ENCODE measurements at places on chromosomes 4 and X. TPM values are rescaled to one million over a fixed set of nuclear protein-coding genes. Genes with fewer than 3 reads are reported as not detected.
A peak's percentile ranks its signal among the peaks of the same experiment; 100 is the strongest.

DMD gene
- total RNA-seq: 11.8 TPM

GRCh38 chr4:10731162-10731561 is 46.6 kb upstream of the CLNK start:
- no peak for DNase-seq

GRCh38 chr4:70734971-70735370 is 13.2 kb downstream of the RUFY3 start:
- no peak for DNase-seq

ADRA2C gene
- 0.28 TPM for total RNA-seq

DNA sequence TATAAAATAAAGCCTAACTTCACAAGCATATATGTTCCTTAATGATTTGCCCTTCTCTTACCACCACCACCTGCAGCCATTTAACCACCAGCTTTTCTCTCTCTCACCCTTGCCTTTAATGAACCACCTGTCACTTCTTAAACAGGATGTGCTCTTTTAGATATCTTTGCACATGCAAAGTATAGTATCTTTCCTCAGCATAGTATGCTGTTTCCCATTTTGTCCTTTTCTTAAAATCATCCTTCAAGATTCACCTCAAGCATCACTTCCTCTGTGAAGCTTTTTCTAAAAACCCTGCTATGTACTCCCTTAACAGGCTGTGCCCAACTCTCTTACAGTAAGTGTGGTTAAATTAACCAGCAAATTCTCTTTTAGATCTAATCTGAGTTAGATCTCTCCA is 8.2 kb upstream of the CNOT6L start:
- no peak for DNase-seq

PAGE1 gene
- not detected for total RNA-seq

DNA sequence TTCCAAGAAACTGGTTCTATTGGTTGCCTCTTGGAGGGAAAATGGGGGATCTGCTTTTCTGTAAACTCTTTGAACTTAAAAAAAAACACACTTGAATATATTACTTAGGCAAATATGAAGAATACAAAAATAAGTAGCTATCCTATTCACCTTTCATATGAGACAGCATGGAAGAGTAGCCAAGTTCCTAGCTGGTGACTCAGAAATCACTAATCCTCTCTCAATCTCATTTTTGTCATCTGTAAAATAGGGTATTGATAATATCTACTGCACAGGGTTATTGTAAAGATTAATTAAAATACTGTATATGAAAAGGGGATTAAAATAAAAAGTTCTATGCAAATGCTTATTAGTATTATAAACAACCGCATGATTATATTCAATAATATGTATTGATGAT is 12.7 kb downstream of the MGARP start:
- DNase-seq: no peak

GRCh38 chr4:99642725-99643489 is 14.7 kb downstream of the C4orf54 start:
- no peak for DNase-seq

CMC4 gene
- 11.4 TPM for total RNA-seq

GLOD5 gene
- not detected for total RNA-seq

CTAG1A gene
- total RNA-seq: not detected

RTL9 gene
- total RNA-seq: 0.56 TPM

VEGFD gene
- total RNA-seq: under 0.01 TPM

SSX2B gene
- total RNA-seq: not detected

DNA sequence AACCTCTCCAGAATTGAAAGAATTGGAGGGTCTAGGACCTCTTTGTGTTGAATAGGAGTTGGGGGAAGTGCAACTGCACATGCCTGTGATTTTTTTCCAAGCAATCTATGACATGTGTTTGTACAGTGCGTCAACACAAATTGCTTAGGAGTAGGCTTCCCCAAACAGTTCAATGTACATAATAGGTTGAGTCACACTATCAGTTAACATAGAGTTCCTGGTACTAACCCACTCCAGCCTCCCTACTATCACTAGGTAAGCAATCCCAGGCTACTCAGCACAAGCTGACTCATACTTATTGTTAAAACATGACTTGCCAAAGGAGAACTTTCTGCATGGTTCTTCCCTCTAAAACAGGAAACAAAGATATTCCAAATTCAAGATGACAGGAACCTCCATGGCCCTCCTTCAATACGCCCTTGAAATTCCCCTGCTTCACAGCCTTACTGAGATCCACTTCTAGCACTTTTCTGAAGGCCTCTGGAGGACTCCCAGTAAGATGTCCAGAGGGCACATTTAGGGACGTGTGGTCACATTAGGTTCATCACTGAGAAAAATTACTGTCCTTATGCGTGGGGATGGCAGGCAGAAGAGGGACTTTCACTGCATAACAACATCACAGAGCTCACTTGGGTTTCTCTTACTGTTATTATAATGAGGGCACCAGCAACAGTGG is 8.4 kb upstream of the VSIG1 start:
- DNase-seq: peak; percentile 93

DNA sequence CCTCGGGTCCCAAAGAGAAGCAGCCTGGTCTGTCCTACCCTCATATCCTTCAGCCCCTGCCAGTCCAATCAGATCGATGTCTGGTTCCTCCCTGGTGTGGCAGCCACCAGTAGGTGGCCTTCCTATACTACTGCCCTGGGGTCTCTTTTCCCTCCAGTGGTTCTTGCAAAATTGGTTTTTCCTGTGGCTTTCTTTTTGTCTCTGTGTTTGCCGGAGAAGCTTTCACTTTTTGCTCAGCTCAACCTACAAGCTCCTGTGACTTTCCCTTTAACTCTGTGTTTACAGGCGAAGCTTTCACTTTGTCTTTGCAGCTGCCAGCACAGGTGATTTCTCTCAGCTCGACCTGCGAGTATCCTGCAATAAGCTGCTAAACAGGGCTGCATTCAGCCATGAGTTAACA is 46.8 kb downstream of the UGT2A3 start:
- no peak for DNase-seq

GRCh38 chr4:100289530-100289888 is 99.2 kb upstream of the DDIT4L start:
- no peak for DNase-seq

TMPRSS11D gene
- not detected for total RNA-seq

DNA sequence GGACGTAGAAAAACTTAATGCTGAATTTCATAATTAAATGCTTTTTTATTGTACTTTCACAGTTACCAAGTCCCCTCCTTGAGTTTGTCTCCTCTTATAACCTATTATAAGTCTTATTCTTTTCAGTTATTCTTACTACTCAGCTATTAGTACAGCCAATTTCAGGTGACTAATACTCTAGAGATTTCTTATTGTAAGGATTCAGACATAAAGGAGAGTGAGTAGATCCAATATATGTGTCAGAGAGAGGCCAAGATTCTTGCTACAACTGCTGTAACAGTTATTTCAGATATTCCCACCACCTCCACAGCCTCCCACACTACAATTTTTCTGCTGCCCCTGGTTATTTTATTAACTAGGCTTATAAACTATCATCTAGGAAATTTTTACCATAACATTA is 274.5 kb downstream of the GPAT3 start:
- peak; percentile 60 for DNase-seq

DNA sequence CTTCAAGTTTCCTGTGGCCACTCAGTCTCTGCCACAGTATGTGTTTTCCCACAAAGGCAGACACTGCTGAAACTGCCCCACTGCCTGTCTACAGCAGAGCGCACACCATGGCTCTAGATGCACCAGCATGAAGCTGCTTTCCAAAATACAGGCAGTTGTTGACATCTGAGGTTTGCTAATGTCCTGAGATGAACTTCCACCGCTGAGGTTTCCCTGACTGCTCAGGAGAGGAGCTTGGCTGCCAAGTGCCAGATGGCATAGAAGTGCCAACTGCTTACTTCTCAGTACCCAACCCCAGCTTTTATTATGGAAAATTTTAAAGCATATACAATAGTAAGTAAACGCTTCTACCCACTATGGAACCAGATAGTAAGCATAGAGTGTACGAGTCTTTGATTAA is 61.0 kb upstream of the EXOC1L start:
- DNase-seq: no peak

SLC10A4 gene
- total RNA-seq: not detected

GRCh38 chr4:114466299-114466698 is 132.3 kb upstream of the UGT8 start:
- no peak for DNase-seq

DNA sequence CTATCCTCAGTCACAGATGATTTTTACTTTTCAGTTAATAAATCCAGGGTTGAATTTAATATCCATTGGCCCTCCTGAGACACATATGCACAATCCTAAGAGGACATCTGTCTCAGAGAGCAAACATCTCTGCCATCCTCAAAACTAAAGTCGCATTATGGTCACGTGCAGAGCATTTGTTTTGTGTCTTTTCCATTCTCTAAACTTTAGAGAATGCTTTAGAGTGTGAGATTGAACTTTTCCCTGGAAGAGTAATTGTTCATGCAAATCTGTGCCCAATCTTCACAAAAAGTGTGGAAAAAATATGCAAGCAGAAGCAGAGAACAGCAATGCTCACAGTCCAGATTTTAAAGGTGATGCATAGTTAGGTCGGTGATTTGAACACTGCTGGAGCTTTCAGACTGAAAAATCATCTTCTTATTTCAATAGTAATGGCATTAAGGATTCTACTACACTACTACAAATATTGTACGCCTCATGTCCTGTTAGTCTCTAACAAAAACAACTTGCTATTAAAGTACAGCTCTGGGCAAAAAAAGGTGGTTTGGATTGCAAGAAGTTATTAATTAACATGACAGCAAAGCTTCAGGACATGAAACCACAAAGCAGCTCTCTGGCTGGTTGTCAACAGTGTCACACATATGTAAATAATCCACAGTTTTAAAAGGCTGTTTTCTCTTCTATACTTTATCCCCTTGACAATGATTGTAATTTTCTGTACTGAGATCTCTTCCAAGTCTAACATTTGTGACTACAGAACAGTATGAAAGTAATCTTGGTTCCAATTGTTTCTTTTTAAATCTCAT is 19.9 kb downstream of the DCHS2 start:
- no peak for DNase-seq

CENPVL3 gene
- not detected for total RNA-seq

DNA sequence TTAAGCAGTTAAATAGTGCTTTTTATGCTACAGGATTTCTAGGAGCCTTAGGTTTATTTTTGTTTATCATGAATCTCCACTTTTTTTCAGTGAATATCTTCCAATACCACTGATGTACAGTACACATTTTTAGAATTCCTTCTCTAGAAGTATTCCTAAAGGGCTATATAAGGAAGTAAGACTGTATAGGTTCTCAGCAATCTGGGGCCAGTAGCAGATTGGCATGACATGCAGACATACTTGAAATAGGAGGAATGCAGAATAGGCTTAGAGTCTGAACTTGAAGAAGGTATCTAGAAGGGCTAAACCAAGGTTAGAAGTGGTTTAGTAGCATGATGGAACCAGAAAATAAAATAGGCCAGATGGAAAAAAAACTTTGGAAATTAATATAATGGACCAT is 29.8 kb downstream of the HEPH start:
- no peak for DNase-seq

DNA sequence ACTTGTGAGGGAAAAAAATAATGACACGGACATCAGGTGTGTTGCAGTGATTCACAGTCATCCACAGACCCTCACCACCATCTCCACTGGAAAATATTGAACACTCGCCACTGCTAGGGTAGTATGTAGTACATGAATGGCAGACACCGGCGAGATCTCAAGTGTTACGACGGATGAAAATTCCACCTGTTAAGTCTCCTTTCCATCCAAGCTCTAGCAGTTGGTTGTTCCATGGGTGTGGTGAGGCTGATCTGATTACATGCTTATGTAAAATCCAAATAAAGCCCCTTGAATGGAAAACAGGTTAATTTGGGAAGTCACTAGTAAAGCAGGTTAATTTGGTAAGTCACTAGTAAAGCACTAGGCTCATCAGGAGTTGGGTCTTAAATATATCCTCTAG is 1.1 kb upstream of the ARMCX4 start:
- DNase-seq: no peak

SYN1 gene
- total RNA-seq: under 0.01 TPM

DNA sequence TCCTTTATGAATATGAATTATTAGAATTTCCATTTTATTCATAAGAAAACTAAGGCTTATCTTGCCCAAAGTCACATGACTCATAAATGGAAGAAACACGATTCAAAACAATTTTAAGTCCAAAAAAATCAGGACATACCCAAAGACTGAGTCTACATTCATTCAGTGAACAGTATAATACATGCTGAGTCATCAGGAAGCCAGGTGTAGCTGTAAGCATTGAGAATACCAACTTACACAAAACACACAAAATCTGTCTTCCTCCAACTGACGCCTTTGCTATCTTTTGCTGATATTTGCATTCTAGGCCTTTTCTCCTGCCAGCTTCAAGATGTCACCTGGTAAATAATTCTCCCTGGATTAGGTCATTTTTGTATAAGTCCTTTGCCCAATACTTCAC is 520.1 kb upstream of the GALNT7 start:
- peak; percentile 26 for DNase-seq
